ENCODE measurements at places on chromosomes 7 and 10.

DNA sequence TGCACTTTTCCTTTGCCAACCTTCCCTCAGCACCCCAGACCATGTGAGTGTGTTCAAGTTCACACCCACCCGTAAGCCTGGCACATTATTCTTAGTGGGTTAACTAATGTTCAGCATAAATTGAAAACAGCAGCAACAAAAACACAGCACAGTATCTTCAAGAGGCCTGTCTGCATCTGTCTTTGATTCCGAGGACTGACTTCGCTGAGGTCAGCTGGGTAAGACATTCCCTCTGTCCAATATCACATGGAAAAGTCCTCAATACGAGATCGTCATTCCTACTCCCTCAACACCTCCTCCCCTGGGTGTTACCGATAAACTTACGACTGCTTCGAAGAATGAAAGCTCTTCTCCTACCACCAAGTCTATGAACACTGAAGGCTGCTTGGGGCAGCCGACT, 218.8 kb downstream of the SFMBT2 start:
- no peak for DNase-seq

DNA sequence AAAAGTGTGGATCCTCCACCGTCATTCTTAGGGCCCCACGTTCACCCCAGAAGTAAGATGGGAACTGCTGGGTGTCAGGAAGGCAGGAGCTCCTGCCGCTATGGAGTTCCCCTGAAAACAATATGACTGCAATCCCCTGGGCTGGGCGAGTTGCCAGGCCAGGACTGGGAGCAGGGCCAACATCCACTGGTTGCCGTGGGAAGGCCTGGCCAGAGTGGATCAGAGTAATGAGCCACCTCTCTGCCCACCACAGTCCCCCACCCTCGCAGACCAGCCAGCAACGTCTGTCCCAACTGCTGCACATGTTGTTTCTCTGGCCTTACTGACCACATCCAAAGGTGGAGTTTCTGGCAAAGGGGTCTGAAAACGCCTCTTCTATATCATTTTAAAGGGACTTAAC, 86.6 kb downstream of the STRA8 start:
- no peak for DNase-seq

GRCh38 chr10:20931156-20931795, 34.2 kb upstream of the NEBL start:
- no peak for DNase-seq

- DNase-seq = no peak
Observed at GRCh38 chr7:132739271-132739955, 163.1 kb upstream of the PLXNA4 start.

- peak; percentile 86 for DNase-seq
Observed at GRCh38 chr10:132397036-132397541, at the start of gene PWWP2B. PWWP2B (plus strand) TSS chr10:132397200; CDS start chr10:132397227, 27 bp downstream.

DNA sequence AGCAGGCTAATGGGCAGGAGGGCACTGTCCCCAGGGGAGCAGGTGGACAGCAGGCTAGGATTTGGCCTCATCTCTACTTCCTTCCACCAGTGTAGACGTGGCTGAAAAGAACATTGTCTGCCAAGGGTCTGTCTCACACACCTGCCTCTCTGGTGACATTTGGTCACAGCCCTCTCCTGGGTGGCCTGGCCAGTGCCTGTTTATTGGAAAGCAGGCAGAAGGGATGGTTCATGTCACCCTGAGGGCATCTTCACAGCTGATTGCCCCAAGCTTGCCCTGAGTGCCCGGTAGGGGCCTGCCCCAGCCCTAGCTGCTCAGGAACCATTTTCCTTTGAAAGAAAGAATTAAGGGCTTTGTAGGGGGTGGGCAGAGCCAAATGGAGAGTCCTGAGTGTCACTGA, 138.7 kb downstream of the C10orf105 start:
- no peak for DNase-seq

DNA sequence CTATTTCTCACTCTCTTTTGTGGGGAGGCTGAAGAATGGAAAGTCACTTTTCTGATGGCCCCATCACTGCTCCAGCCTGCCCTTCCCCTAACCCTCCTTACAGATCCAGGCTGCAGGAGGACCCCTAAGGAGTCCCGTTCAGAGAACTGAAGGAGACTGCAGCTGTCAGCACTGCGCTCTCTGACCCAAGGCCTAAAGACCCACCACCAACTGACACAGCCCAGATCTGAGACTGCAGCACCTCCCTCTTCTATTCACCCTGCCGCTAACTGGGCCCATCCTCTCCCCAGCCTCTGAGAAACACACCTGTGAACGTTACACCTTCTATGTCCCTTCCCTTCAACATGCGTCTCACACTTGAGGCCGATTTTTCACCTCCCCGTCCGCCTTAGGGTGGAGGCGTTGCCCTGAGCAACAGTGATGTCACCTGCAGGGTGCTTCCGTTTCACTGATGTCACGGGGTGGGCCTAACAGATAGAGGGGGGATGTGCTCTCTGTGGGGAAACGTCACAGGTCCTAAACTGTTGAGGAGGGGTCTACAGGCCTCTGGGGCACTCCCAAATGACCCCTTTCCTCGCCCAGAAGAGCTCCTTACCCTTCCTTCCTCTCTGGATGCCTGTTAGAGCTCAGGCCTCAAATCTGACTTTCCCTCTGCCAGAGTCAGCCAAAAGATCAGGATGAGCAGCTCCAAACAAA, 5.1 kb downstream of the ITPRIP start:
- no peak for DNase-seq

DNA sequence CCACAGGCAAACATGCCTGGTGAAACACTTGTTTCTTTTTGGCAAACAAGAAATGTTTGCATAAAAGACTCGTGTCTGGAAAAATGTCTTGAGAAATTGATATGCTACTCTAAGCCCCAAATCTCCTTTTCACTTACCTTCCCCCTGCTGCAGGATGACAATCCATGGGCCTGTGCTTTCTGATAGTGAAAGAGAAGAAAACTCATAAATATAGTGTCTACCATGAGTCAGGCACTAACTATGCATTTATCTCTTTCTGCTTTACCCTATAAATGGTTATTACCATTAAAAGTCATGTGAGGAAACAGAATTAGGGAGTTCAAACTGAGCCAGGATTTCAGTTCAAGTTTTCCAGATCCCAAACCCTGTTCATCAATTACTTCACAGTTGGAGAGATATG, 6.6 kb upstream of the TARP start:
- DNase-seq = no peak

DNA sequence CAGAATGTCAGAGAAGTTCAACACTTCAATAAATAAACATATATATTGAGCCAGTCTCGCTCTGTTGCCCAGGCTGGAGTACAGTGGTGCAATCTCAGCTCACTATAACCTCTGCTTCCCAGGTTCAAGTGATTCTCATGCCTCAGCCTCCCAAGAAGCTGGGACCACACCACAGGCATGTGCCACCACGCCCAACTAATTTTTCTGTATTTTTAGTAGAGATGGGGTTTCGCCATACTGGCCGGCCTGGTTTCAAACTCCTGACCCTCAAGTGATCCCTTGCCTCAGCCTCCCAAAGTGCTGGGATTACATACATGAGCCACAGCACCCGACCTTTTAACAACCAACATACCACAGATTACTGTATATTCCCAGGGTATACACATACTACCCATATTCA, 134.2 kb downstream of the JMJD1C start:
- DNase-seq = no peak

- DNase-seq = no peak
Observed at GRCh38 chr10:132570771-132571649, 33.4 kb downstream of the INPP5A start.

- DNase-seq = no peak
Observed at GRCh38 chr7:30618961-30619360, 24.3 kb downstream of the GARS1 start.

DNA sequence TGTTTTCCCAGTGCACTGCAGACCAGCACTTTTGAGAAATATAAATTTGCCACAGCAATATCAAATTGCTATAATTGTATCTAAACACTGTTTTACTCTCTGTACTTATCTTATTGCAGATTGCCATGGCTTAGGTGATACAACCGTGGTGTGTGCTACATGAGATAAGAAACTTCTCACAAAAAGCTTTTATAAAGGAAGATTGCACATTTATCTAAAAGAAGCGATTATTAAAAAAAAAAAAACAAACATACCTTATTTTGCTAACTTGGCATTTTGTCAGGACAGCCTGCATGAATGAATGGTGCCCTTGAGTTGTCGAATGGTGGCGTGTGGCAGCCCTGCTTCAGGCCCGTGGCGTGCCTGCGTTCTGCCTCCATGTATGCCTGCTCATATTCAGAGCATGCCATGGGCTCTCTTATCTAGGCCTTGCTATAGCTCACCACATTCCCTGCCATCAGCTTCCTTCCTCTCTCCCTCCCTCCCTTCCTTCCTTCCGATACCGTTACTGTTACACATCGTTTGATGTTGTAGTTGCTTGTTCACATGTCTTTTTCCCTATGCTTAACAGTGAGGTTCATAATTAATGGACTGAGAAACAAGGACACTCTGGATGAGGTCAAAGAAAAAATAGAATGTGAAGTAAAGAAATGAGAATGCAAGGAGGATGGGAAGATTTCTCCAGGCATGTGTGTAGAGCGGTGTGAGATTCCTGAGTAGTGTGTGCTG, 34.9 kb downstream of the PRKAR2B start:
- no peak for DNase-seq

DNA sequence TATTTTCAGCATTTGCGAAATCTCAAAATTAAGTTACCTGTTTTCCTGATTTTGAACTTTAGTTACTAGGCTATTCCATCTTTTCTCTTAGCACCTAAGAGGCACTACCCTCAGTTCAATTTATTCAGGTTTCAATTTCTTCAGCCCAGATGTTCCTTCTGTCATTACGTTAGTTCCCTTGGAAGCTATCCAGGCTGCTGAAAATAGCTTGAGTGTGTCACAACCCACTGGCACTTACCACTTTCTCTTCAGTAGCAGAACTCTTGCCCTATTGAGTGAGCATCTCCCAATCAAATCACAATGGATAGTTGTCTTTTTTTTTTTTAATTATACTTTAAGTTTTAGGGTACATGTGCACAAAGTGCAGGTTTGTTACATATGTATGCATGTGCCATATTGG, 332.7 kb upstream of the LRGUK start:
- no peak for DNase-seq

DNA sequence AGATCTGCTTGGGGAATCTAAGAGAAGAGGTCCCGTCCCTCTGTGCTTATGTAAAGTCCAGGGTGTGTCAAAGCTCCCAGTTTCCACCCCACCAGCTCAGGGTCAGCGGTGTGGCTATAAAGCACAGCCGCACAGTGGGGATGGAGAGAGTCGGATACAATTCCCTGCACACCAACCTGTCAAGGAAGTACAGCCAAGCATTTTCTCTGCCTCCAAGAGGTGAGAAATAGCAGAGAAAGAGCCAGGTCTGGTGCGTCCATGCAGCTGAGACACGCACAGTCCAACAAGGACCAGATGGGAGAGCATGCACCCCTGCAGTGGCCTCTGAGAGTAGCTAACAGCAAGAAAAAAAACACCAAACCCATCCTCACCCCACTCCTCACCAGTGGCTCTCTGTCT, 61.3 kb upstream of the WAC start:
- no peak for DNase-seq

DNA sequence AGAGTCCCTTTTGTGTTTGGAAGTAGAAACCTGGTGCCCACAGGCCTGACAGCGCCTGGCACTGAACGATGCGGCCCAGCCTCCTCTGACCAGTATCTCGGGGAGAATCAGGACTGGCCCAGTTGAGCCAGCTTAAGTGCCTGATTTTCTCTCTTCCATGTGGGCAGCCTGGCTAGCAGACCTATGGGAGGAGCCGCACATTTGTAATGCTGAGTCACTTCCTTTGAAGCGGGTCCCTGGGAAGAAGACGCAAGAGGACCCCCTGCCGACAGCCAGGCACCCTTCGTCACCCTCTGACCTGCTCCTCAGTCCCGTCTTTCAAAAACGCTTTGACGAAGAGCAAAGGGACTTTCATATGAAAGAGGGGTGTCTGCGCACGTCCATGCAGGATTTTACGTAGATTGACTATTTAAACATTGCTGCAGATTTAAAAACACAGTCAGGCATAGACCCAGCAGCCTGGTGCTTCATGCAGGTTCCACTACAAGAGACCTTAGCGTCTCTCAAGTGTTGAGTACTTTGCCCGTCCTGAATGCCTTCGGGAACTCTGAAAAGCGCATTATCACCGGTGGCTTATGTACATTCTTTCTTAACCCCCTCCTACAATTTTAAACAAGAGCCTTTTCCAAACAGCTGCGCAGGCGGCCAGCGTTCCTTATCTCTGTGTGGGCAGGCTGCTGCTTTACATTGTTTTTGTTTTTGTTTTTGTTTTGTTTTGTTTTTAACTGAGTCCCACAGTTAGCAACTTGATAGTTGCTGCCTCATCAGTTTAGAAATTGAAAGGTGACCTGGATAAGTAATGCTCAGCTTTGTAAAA, 36.5 kb upstream of the AP5Z1 start:
- no peak for DNase-seq

- DNase-seq = no peak
Observed at GRCh38 chr10:5364890-5365338, at the start of gene UCN3. UCN3 (plus strand) TSS chr10:5364966; CDS start chr10:5373721, 8,755 bp downstream.

DNA sequence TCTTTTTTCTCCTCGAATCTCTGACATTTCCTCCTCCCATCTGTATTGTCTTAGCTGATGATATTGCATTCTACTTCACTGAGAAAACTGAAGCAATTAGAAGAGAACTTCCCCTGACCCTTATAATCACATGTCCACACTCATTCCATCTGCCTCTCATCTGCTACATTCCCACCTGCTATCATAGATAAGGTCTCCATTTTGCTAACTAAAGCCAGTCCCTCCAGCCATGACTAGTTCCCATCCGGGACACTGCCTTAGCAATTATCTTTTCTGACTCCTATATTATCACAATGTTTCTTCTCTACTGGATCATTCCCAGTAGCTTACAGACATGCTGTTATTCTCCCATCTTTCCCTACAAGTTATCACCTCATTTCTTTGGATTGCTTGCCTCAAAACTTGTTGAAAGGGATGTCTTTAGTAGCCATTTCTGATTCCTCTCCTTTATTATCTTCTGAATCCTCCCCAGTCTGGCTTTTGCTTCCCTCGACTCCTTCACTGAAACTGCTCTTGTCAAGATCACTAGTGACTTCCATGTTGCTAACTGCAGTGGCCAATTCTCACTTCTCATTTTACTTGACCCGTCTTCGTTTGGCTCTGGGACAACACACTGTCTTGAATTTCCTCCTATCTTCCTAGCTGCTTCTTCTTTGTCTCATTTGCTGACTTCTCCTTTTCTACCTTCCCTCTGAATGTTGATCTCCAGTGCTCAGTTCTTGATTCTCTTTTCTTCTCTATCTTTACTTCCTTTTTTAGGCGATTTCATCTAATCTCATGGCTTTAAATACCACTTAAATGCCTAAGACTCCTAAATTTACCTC, 35.9 kb downstream of the FZD1 start:
- no peak for DNase-seq

- no peak for DNase-seq
Observed at GRCh38 chr7:139218173-139218572, 12.9 kb upstream of the UBN2 start.

All from GM19239 (cell line).